ENCODE measurements at places on chromosomes 5 and 9. TPM values are rescaled to one million over a fixed set of nuclear protein-coding genes. Genes with fewer than 3 reads are reported as not detected.

DNA sequence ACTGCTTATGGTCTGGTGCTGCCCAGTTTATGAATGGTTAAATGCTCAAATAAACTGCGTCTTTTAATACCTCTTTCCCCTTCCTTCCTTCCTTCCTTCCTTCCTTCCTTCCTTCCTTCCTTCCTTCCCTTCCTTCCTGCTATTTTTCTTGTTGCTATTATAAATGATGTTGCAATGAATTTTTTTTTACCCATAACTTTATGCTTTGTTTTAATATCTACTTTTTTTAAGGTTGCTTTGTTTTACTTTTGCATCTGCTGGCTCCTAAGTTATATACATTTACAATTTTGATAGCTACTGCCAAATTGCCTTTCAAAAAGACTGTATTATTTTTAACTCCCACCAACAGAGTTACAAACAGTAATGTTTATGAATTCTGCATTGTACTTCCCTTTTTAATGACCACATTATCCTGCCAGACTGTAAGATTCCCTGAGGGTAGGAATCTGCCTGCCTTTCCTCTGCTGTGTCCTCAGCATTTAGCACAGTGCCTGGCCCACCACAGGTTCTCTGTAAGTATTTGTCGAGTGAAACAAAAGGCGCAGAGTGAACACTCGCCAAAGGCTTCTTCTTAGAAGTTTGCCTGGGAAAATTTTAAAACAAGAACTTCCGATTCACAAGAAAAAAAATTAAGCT is 36.9 kb downstream of the KIF4B start:
- DNase-seq, result no peak

PRUNE2 gene
- 26.3 TPM for total RNA-seq

DNA sequence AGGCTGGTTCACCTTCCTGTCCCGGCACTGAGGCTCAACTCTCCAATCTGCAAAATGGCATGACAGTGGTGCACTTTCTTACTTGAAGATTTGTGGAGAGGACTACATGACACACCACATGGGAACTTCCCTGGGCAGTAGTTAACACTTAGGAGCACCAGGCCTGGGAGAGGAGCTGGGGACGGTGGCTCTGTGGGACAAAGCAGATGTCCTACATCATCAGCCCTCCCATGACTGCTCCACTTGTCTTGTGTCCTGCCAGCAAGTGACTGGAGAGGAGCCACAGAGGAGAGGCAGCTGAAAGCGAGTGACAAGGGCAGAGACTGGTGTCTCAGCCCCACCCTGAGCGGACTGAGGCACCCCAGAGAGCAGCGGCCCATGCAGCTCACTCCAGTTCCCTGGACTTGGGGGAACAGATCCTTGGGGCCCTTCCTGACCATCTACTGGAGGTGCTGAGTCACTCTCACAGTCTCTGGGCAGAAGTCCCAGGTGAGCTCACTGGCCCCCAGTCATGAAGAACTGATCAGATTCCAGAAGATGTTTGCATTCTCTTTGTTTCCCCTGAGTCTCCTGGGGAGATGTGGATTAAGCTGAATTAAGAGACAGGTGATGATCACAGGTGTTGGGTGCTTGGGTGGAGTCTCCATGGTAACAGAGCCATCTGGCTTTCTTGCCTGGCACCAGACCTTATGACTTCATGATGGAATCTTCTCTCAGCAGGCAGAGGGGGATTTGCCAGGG is 13.2 kb upstream of the SLC25A48 start:
- peak; percentile 70 for DNase-seq

DNA sequence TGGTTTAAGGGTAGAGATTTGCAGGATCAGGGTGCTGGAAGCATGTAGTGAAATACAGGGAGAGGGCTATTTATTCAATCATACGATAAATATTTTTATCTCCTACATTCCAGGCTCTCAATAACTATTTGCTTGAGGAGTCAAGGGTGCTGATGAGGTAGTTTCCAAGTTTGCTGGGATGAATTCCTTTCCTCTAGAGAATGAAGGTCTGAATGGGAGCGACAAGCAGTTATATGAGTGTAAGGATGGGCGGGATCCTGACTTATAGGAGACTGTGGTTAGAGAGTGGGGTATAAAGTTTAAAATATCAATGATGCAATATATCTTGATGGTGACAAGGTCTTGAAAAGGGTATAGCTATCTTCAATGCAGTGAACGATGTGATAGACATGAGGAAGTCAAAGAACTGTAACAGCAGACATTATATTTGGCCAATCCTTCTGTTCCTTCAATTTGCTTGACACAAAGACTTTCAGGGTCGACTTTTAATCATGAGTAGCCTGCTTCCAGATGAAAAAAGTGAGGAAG is 201.1 kb upstream of the HAPLN1 start:
- no peak for DNase-seq

- DNase-seq, result peak; percentile 52
Observed at GRCh38 chr9:99824378-99825171, 2.9 kb downstream of the NR4A3 start.

- no peak for DNase-seq
Observed at GRCh38 chr9:135014311-135015010, 73.0 kb upstream of the OLFM1 start.

DNA sequence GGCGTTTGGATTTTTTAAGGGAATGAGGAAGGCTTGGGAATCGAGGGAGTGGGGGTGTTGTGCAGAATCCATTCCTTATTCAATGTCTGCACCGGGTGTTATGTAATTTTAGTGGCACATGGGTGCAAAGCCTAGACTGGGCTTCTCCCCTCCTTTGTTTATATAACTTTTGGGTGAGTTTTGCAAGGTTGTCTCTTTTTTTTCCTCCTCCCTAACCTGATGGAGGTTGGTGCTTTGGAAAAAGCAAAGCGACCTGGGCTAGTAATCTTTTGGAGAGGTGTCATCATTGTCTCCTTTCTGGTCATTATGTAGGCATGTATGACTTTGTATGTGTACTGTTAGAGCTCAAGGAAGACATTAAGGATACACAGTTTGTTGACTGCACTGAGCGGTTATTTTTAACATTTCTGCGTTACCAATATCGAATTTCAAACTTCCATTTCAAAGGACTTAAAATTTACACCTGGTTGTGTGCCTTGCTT is 3.1 kb downstream of the SMARCA2 start:
- no peak for DNase-seq

DNA sequence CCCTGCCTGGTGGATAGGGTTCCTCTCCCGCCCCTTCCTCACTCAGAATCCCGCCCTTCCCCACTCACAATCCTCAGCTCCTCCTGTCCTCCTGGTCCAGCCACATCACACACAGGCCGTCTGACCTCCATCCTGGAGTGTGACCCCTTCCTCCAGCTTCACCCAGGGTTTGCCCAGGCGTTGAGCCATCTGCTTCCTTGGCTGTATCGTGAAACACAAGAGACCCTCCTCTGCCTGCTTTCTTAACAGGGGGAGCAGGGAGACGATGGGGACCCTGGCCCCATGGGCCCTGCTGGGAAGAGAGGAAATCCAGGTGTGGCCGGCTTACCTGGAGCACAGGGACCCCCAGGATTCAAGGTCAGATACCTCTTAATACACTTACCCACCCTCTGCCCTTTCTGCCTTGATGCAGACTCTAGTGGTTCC is 32.3 kb upstream of the ORM1 start:
- DNase-seq, result no peak

GRCh38 chr9:108012886-108013665 is 523.5 kb upstream of the KLF4 start:
- no peak for DNase-seq

PCDHGA2 gene
- 3.7 TPM for total RNA-seq

GRCh38 chr5:56508249-56508648 is 275.1 kb upstream of the ANKRD55 start:
- DNase-seq, result no peak

- DNase-seq, result peak; percentile 39
Observed at GRCh38 chr9:4303006-4303405, 3.1 kb upstream of the GLIS3 start.

- DNase-seq, result no peak
Observed at GRCh38 chr9:98990181-98990870, 46.6 kb downstream of the COL15A1 start.

BTNL8 gene
- total RNA-seq, result not detected

- DNase-seq, result no peak
Observed at GRCh38 chr5:16057277-16057676, 122.3 kb downstream of the MARCHF11 start.

DNA sequence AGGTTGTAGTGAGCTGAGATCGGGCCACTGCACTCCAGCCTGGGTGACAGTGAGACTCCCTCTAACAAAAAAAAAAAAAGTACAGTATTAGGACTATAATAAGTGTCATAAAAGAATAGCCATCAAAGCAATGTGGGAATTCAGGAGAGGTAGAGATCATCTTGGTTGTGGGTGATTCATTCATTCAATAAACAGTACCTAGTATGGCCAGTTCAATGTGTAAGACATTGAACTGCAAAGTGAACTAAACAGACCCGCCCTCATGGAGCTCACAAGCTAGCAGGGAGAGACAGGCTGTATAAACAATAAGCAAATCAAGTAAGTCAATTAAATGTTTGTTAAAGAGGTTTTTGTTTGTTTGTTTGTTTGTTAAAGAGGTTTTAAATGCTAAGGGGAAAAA is 146.1 kb upstream of the RANBP3L start:
- no peak for DNase-seq

GDF9 gene
- total RNA-seq, result 1.7 TPM

GRCh38 chr5:113255105-113255504 is 179.7 kb downstream of the TSSK1B start:
- DNase-seq, result no peak

GALNT12 gene
- 6.2 TPM for total RNA-seq

- no peak for DNase-seq
Observed at GRCh38 chr9:127814619-127815511, 12.2 kb downstream of the FPGS start.

PSMB7 gene
- 178 TPM for total RNA-seq

DNA sequence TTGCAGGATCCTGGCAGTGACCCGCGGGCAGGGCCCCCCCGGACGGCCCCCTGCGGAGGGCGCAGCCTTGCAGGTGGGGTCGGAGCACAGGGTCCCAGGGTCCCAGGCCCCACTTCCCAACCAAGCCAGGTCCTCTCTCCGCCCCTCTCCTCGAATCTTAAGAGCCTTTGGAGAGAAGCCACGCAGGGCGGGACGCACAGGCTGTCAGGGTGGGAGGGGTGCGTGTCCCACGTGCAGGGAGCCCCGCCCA is 18.4 kb upstream of the EGFL7 start:
- DNase-seq, result peak; percentile 90

PCDHGB6 gene
- total RNA-seq, result 9.3 TPM

GRCh38 chr5:125412561-125413495 is 666.4 kb upstream of the ZNF608 start:
- DNase-seq, result peak; percentile 92

PCDHA1 gene
- total RNA-seq, result not detected

- DNase-seq, result no peak
Observed at GRCh38 chr5:4196744-4197143, 601.1 kb downstream of the IRX1 start.

DNA sequence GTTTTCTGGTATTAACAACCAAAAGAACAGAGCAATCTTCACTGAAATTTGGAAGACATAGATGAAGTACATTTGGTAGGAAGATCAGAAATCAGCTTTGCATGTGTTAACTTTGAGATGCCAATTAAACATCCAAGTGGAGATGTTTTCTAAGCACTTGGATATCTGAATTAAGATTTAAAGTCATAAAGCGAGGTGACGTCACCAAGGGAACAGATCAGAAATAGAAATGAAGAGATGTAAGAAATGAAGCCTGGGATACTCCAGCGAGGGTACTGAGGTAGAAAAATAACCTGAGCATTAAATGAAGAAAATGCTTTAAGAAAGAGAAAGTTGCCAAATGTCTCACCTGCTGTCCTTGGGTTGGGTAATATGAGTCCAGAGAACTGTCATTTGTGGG is 1223.3 kb downstream of the MAT2B start:
- no peak for DNase-seq

CBY3 gene
- total RNA-seq, result not detected

DNA sequence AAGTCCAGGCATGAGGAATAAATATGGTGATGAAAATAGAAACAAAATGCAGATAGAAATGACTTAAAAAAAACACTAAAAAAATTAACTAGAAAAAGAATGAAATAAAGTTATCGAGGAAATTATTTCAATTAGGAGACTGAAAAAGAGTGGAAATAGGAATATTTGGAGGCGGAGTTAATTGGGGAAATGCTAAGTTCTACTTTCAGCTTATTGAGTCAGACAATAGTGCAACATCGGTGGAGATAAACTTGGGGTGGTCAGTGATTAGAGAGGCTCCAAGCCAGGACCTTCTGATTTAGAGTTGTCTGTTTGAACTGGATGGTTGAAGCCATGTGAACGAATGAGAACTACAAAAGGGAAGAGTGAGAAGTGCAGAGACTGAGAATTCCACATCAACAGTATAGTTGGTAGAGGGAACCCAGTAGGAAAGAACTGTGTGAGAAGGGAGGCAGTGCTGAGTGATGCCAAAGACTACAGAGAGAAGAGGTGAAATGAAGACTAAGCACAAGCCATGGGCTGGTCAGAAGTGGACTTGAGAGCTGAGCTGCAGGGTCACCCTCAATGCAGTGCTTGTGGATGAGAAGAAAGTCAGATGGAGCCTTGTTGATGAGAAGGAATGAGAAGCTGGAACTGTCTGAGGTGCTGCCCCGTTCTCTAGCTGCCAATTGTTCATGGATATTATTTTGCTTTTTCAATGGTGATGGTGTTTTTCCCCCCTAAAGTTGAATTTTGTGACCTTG is 160.7 kb downstream of the ICE1 start:
- no peak for DNase-seq

DNA sequence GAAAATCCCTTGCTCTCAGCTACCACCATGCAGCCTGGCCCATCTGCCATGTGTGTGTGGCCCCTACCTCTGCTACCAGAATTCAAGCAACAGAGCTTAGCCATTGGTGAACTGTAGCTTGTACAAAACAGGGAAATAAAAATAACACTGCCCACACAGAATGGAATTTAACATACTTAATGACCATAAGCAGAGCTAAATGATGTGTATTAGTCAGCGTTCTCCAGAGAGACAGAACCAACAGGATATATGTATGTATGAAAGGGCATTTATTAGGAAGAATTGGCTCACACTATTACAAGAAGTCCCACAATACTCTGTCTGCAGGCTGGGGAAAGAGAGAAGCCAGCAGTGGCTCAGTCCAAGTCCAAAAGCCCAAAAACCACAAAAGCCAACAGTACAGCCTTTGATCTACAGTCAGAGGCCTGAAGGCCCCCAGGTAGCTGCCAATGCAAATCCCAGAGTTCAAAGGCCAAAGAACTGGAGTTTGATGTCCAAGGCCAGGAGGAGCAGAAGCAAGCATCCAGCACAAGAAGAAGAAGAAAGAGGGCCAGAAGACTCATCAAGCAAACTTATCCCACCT is 318.8 kb downstream of the DNAH5 start:
- no peak for DNase-seq

Measured in tongue (tissue), 3 donors.